ENCODE measurements at places on chromosomes 7 and 10.

DNA sequence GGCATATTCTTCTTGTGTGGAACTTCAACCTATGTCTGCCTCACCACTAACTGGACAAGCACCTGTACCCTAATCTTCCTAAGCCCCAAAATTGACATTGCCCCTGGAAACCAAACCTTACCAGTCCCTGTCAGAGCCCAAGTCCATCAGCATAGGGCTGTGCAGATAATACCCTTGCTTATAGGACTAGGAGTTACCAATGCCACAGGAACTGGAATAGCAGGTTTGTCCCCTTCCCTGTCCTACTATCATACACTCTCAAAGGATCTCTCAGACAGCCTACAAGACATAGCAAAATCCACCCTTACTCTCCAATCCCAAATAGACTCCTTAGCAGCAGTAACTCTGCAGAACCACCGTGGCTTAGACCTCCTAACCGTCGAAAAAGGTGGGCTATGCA is 19.8 kb downstream of the ZNF107 start:
- DNase-seq = no peak

DNA sequence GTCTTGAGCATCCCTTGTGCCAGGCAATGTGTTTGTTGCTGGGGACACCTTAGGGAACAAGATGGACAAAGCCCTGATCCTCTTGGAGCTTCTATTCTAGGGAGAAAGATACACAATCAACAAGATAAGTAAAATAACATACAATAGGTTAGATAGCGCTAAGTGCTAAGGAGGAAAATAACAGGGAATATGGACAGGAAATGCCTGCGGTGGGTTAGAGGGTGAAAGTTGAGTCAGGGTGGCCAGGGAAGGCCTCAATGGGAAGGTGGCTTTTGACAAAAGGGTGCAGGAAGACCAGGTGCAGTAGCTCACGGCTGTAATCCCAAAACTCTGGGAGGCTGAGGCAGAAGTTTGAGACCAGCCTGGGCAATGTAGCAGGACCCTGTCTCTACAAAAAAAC is 38.3 kb upstream of the MYL10 start:
- no peak for DNase-seq

DNA sequence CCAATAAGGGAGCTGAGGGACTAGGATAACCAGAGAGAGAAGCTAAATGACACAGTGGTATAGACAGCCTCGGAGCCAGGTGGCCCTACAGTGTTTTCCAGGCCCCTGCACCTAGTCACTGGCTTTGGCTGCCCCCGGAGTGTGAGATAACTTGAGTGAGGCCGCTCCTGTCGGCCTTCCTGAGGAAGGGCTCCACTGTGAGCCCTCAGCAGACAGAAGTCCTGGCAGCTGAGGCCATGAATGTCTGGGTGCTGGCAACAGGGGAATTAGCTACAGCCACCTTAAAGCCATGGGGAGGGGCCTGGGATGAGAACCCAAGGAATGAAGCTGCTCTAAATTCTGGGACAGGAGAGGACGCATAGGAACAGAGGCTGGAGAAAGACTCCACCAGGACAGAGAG is 4.6 kb upstream of the GDF10 start:
- DNase-seq = no peak

- DNase-seq = no peak
Observed at GRCh38 chr7:107277331-107277730, 108.5 kb downstream of the HBP1 start.

GRCh38 chr10:14369906-14370305 is 39.2 kb upstream of the FRMD4A start:
- no peak for DNase-seq

DNA sequence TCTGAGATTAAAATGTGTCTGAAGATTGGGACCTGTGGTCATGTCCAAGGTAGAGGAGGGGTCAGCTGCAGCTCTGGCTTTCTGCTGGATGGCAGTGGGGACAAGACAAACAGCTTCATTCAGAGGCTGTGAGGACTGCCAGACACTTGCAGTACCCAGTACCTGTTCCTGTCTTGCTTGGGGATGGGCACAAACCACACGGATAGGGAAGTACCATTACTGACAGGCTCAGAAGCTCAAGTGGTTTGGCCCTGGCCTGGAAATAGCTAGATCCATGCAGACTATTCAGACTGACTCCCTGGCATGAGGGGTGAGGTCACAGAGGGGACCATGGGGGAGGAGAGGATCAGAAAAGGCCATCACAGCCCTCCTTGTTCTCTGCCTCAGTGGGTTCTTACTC is 56.0 kb upstream of the COMTD1 start:
- no peak for DNase-seq

DNA sequence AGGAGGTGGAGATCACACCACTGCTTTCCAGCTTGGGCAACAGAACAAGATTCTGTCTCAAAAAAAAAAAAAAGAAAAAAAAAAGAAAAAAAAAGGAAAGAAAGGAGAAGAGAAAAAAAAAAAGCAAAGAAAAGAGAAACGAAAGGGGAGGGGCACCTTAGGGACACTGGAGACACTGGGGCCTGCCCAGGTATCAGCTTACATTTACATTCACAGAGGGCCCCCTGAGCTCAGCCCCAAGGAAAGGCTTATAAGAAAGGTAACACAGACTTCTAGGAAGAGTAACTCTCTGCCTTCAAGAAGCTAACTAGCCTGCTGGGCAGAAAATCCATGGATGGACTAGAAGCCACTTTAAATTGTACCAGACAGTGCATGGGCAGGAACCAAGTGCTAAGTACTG is 108.8 kb downstream of the NPY start:
- DNase-seq = no peak

DNA sequence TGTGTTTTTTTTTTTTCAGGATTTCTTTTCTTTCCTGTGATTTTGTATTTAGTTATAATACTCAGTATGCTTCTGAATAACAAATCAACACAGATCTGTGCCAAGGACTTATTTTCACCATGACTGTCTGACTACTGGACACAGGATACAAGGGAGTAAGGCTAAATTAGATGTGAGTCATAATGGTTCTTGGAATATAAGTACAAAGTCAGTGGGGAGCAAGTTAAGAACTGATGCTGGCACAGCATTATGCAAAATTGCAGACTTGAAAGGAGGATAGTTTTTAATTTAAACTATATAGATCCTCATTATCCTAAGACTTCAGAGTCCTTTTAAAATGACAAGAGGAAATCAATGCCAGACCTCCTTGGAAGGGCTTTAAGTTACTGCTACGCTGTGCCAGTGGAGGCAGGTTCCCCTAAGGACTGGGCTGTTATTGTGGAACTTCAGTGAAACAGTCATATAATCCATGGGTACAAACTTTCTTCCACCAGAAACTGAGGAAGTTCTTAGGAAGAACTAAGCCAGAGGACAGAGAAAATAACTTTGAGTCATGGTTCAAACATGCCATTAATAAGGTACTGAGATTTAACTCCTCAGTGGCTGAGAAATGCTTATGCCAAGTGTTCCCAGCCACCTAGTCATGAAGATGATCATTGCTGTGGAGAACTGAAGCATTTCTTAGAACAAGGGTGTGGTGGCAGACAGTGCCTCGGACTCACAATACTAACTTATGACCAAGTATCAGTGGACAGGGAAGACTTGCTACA is 531.2 kb downstream of the HTR7 start:
- no peak for DNase-seq

DNA sequence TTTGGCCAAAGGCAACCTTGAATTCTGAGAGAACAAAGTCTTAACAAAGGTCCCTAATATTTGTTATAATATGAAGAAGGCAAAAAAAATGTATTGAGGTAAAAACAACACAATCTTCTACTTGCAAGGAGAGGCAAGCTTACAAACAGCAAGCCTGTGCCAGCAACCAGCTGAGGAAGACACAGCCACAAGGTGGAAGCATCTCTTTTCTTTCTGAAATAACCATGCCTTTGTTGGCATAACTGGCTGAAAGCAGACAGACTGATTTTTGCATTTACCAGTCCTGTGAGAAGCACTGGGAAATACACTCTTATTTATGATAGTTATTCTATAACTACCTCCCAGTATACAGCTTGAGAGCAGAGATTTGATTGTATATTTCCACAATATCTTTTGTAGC is 292.0 kb downstream of the PHTF2 start:
- DNase-seq = no peak

All from left kidney (tissue), 8 donors.